Fibroblast of upper back skin (primary cell): ENCODE measurements at places on chromosomes 12 and 14.

GRCh38 chr12:76346798-76347420, 1.3 kb downstream of the BBS10 start:
- DNase-seq = peak; percentile 71

GRCh38 chr14:22386924-22387775, 201.9 kb downstream of the DAD1 start:
- DNase-seq = peak; percentile 85

- no peak for DNase-seq
These were observed 115.2 kb upstream of the PELI2 start for GRCh38 chr14:56002876-56003625.

GRCh38 chr12:47776471-47777143, 3.6 kb downstream of the SLC48A1 start:
- DNase-seq = peak; percentile 57

GRCh38 chr12:67943141-67943892, 45.9 kb upstream of the IFNG-AS1 start:
- peak; percentile 79 for DNase-seq

DNA sequence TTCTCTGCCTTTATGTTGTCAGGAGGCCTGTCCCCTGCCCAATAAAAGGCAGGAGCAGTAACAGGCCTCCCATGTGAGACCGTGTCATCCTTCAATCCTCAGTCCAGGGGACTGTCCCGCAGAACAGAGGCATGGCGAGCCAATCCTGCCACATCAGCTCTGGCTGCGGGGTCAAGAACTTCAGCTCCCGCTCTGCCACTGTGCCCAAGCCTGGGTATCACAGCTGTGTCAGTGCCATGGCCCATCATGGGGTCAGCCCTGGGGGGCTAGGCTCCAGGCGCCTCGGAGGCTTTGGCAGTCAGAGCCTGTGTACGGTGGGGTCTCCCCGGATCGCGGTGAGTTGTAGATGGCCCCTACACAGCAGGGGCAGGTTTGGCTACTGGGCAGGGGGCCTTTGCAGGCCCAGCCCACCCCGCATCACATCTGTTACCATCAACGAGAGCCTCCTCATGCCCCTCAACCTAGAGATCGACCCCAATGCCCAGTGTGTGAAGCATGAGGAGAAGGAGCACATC, 19.9 kb upstream of the KRT83 start:
- DNase-seq = no peak

GRCh38 chr12:4865246-4865645, 44.5 kb upstream of the KCNA1 start:
- no peak for DNase-seq

DNA sequence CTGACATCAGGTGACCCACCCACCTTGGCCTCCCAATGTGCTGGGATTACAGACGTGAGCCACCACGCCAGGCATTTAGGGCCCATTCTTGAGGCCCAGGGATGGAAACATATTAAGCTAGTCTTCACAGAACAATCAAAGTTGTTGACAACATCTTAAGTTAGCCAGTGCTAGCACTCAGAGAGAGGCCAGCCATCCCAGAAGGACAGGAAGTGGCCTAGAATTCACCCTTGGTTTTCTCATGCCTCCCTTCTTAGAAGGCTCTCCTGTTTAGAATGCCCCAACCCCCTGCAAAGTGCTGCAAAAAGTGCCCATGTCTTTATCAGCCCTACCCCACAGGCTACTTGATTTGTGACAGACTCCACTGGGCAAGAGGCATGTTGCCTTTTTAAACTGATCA, 12.1 kb upstream of the OR6J1 start:
- no peak for DNase-seq

DNA sequence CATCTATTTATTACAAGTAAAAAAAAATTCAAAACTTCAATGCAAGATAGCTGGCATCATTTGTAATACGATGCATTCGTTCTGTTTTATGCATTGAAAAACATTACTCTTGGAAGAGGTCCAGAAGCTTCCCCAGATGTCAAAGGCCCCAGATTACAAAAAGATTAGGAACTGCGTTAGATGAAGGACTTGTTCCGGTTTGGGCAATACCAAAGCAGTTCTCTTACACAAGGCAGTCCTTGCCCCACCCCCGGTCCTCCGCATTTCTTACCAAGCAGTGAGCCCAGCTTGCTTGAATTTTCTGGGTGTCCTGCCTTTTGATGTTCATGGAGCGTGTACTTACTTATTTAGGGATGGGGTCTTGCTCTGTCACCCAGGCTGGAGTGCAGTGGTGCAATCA, 4.8 kb upstream of the HVCN1 start:
- DNase-seq = no peak

- no peak for DNase-seq
These were observed 3.4 kb upstream of the ABCB9 start for GRCh38 chr12:122969676-122970075.

- DNase-seq = no peak
These were observed 463.5 kb upstream of the PDE3A start for GRCh38 chr12:19904819-19905218.

- DNase-seq = no peak
These were observed 716.8 kb downstream of the LRFN5 start for GRCh38 chr14:42323426-42323825.
